Left ventricle myocardium superior (tissue), 1 donor: ENCODE measurements at places on chromosomes 3 and 15. TPM values are rescaled to one million over a fixed set of nuclear protein-coding genes. Genes with fewer than 3 reads are reported as not detected.

GRCh38 chr3:40167958-40168357 is 141.5 kb upstream of the EIF1B start:
- no peak for DNase-seq

DNA sequence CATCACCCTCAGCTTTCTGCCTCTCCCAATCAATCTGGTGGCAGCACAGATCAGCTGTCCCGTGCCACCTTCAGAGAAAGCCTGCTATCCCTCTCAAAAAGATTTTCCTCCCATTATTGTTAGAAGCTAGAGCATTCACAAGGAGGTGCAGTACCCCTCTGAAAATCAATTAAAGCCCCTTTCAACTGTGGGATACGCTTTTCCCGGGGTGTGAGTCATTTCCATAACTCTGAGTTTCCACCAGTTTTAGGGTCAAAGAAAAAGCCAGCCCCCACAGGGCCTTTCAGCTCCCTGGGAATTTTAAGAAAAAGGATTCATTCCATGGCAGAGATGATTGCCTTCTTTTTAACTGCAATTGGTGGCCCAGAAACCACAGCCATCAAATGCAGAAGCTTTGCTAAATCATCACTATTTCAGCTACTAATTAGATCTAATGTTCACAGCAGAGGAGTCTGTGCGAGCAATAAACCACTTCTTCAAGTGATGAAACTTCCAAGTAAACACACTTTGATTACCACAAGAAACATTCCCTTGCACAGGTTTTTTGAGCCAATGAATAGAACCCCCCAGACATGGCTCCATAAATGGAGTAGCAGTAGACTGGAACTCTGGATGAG is 270.0 kb upstream of the TPRG1 start:
- DNase-seq = no peak

DNA sequence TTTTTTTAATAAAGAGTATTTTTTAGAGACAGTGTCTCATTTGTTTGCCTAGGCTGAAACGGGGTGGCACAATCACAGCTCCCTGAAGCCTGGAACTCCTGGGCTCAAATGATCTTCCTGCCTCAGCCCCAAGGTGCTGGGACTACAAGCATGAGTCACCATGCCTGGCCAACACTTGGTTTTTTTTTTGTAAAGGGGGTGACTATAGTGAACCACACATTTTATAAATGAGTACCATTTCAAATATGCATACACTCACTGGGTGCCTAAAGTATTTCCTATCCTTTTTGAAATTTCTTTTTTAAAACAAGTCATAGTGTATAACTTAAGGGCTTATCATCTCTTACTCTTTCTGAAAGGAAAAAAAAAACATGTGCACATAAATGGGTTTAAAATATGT is 325.2 kb upstream of the MEIS2 start:
- DNase-seq = no peak

GRCh38 chr15:92061511-92062195 is 208.1 kb downstream of the SLCO3A1 start:
- DNase-seq = no peak

GRCh38 chr15:58378241-58379085 is 53.3 kb upstream of the LIPC start:
- DNase-seq = no peak

GRCh38 chr3:107676469-107677309 is 153.9 kb downstream of the BBX start:
- no peak for DNase-seq

GRCh38 chr3:14471690-14472089 is 68.5 kb downstream of the GRIP2 start:
- DNase-seq = no peak

GRCh38 chr15:71049706-71050422 is 65.4 kb upstream of the THSD4 start:
- no peak for DNase-seq

- no peak for DNase-seq
Measured at GRCh38 chr3:190306513-190307163, 15.6 kb downstream of the CLDN1 start.

DNA sequence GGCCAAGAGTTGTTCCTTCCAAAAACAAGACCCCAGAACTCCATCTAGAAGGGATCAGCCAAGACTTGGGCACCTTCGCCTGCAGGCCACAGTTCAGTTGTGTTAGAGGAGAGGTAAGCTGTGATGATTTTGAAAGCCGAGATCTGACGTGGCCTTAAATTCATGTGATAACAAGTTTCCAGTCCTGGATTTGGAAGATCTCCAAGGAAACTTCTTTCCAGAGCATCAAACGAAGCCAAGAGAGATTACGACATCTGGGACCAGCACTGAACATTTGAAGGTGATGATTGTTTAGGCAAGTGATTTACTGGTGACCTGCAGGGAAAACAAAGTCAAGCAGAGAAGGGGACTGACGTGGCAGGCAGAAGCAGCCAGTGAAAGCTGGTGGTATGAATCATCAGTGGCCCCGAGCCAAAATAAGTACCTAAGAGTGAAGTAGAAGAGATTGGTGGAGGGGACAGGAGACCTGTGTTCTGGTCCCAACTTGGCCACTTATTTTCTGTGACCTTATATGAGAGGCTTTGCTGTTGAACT is 339.0 kb upstream of the PROK2 start:
- DNase-seq = peak; percentile 52

GRCh38 chr3:194900854-194901522 is 215.3 kb downstream of the FAM43A start:
- no peak for DNase-seq

DNA sequence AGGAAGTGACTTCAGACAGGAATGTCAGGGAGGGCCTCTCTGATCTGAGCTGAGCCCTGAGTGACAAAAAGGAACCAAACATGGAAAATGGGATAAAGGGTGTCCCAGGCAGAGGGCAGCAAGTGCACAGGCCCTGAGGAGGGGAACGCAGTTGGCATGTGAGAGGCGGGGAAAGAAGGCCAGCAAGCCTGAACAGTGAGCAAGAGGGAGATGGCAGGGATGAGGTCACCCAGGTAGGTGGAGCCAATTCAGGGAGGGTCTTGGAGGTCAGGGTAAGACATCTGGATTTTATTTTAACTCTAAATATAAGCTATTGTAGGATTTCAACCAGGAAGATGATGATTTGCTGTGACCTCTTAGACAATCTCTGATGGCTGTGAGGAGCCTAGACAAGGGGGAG is 167.7 kb downstream of the LRTM1 start:
- no peak for DNase-seq

- DNase-seq = peak; percentile 74
Measured at GRCh38 chr3:62134061-62134496, 239.3 kb downstream of the FEZF2 start.

- DNase-seq = no peak
Measured at GRCh38 chr3:66150977-66151376, 69.8 kb upstream of the SLC25A26 start.

- DNase-seq = no peak
Measured at GRCh38 chr15:85312486-85312885, 67.9 kb upstream of the AKAP13 start.

DNA sequence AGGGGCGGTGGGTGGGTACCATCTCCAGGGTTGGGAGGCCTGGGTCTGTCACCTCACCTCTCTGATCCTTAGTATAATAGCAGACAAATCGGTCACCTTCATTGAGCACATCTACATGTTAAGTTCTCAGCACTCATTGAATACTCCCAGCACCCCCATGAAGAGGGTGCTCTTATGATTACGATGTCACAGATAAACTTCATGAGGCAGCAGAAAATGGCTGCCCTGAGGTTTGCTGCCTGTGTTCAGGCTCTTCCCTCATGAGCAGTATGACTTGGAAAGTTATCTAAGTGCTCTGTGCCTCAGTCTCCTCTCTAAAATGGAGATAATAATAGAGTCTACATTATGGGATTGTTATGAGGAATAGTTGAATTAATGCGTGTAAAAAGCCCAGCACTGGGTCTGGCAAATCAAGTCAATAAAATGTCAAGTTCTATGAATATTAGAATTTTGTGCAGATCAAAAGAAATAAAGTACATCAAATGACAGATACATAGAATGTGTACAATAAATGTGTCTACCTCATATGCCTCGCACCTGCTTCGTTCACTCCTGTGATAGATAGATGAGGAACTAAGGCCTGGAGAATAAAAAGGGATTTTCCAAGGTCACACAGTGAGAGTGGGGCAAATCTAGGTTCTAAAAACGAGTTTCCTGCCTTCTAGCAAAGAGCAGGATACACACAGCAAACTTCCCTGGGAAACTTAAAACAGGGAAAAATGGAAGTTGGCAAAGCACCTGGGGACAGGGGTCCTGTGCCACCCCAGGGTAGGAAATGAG is 142.2 kb upstream of the MRPS22 start:
- no peak for DNase-seq

- DNase-seq = no peak
Measured at GRCh38 chr3:57892423-57892822, 115.8 kb upstream of the FLNB start.

DNA sequence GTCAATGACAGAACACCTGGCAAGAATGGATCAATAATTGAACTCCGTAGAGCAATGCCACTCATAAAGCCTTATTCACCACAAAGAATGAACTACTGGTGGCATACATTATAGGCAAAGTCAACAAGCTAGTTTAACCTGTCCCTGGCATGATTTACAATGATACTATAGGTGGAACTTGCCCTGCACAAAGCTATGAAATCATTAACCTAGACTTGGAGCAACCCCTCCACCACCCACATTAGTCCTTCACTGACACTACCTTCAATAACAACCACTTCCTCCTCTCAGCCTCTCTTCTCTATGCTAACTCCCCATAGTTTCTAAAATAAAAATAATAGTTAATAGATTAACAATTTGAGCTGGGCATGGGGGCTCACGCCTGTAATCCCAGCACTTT is 54.4 kb downstream of the ACAP2 start:
- no peak for DNase-seq

DNA sequence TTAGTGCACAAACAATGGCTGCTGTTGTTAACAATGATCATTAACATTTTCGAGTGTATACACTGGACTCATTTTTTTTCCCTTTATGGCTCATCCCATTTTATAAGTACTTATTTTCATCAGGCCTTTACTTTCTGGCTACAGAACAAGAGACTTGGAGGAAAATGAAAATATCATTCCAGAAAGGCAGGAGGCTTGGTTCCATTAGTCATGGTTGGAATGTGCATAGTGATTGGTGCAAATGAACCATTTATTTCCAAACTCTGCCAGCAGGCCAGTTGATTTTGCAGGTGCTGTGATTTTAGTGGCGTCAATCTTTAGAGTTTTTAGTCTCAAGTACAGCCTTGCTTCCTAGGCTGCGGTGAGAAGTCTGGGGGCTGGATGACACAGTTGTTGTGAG is 151.8 kb downstream of the ITPR1 start:
- no peak for DNase-seq

DNA sequence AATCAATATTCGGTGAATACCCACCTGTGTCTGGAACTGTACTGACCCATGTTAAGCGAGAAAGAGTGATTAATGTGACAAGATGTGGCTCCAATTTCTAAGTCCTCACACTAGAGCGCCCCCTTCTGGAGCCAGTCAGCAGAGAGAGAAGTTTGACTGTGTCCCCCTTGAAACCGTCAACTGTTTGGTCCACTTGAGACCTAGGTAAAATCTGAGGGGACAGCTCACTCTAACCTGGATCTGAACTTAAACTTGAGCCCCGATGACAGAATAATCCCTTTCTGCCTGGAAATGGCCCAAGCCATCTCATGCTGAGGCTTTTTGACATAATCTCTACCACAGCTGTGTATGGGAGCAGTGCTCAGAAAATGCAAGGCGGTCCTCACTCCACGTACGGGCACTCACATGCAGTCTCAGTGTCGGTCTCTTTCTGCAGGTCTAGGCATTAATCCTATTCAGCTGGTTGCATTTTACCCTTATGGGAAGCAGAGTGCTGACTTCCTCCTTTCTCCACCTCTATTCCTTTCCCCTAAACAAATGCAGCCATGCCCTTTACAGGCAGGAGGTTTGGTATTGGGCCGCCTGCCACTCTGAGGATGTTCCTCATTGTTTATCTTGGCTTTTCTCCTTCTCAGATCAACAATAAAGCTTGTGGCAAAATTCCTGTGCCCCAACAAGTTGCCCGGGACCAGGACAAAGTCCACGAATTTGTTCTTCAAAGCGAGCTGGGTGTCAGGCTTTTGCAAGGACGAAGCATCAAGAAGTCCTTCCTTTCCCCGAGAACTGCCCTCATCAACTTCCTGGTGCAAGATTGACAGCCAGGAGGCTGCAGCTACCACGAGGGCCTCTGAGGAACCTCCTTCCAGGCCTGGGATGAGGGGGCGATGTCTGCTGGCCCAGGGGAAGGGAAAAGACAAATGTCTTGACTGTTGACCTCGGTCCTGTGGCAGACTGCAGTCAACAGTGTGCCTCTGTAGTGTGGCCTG is 47.5 kb upstream of the LIMD1 start:
- no peak for DNase-seq

DNA sequence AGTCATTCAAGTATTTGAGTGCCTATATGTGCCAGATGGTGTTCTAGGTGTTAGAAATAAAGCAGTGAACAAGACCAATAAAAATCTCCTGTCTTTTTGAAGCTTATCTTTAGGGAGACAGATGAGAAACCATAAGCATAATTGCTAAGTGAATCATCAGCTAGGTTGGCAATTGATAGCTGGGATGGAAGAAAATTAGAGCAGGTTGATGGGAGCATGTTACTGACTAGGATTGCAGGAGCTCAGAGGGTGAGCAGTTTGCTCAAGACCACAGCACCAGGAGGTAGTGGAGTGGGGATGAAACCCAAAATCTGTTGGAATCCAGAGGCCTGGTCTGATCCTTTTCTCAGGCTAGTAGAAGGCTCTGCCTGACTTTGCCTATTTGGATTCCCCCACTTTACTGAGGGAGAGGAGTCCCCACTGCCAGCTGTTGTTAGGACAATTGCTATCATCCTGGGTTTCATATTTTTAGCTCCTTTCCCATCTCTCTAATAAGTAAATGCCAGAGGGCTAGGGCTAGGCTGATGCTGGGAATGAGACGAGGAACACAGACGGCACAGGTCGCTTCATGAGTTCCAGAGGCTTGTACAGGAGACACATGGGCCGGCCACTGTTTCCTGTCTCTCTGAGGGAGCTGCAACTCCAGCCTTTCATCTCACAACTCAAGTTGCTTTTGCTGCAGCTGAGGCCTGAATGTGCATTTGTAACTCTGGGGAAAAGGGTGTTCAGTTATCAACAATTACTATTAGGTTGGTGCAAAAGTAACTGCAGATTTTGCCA is 102.9 kb downstream of the CACNA1D start:
- no peak for DNase-seq

- peak; percentile 39 for DNase-seq
Measured at GRCh38 chr3:16337856-16338540, 73.0 kb downstream of the OXNAD1 start.

TMC3 gene
- total RNA-seq = not detected

SLC6A11 gene
- not detected for total RNA-seq

CASR gene
- not detected for total RNA-seq

PTPRG gene
- total RNA-seq = 30.4 TPM

HTR3E gene
- total RNA-seq = not detected

C2CD4A gene
- not detected for total RNA-seq

CRABP1 gene
- total RNA-seq = not detected

GADL1 gene
- not detected for total RNA-seq

SPINT1 gene
- 1.0 TPM for total RNA-seq
